ENCODE measurements at places on chromosomes 4 and X. TPM values are rescaled to one million over a fixed set of nuclear protein-coding genes. Genes with fewer than 3 reads are reported as not detected.

- no peak for DNase-seq
These were observed 515.4 kb upstream of the ATOH1 start for GRCh38 chr4:93313197-93313596.

DNA sequence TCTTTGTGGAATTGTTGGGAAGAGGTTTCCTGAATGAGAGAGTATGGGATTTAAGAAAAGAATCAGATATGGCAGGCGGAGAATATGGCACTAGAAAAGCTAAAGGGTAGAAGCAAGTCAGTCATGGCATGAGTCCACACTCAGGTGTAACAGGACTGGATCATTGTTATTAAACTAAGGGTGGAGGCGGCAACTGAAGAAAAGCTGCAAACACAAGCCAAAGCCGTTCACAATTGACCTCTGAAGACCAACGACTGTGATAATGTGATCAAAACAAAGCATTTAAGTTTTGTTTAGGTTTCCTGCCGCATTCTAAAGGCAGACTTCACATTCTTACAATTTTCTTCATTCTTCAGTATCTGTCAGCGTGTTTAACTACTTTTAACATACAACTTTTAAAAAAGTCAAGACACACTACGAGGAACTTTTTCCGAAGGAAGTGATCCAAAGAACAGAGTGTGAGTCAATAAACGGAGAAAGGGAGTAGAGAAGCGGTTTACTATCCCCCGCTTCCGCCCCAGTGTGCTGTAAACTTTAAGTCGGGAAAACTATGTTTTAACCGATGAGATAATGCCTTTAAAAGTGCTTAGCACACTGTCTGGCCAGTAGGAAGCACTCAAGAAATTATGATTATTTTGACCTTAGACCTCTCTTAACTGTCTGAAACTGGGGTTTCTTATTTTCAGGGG lies 909 bp upstream of the SLAIN2 start:
- no peak for DNase-seq

DNA sequence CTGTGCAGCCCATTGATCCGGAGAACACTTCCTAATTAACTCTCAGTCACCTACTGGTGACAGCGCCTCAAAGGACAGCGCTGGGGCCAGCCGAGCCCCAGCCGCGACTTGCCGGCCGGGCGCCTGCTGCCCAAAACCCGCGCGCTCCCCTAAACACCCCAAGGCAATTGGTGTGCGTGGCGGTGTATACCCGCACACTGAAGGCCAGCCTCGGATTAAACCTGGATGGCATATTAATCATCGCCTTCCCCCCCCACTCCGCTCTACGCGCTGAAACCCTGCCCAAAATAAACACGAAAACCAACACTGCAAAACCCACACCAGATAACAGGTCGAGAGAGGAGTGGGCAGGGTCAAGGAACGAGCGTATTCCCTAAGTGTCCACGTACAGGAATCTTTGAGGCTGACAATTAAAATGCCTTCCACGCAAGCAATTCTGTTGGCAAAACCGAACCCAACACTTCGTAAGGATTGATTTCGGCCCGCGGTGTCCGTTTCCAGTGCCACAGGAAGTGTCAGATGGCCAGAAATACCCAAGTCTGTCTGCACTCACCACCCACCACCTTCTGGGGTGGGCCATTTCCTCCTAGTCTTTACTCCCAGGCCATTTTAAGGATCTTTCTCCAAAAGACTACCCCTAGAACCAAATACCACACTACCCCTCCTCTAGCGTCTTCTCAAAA lies 2.7 kb downstream of the BCOR start:
- DNase-seq, result no peak

GRCh38 chrX:9677098-9677739 lies 88.4 kb downstream of the GPR143 start:
- peak; percentile 89 for DNase-seq

Gene CSAG1
- not detected for total RNA-seq

Gene ALAS2
- not detected for total RNA-seq

GRCh38 chrX:12026481-12026880 lies 111.8 kb upstream of the FRMPD4 start:
- DNase-seq, result no peak

Gene ADGRL3
- not detected for total RNA-seq

DNA sequence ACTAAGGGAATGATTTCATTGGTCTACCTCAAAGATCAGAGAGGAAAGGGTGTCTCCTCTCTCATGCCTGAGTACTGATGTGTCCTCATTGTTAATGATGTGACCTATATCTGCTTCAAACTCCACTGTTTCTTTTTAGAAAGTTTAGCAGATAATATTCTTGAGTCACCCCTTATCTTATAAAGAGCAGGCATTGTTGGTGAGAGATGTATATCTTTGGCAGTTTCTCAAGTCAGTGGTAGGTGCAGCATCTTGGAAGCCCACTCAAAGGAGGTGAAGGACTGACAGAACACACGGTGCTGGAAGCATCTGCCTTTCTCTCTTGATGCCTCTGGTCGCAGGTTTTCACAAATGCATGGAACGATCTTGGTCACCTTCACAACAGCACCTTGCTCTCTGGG lies 71.2 kb downstream of the ZNF518B start:
- DNase-seq, result no peak

DNA sequence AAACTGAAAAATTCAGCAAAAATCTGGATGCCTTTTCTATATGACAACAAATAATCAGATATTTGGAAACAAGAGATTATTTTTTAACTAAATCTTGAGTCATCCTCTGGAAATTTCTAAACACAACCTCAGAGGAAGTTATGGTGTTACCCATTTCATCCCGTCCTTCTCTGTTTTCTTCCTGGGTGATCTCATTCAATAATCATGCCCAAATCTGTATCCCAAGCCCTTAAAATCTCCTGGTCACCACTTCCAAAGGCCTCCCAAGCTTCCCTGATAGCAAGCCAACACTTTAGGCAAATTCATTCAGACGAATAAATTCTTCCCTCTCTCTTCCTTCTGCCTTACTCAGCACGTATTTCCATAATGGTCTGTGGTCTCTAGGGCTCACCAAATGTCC lies 9.7 kb upstream of the SORCS2 start:
- no peak for DNase-seq

Gene CFI
- total RNA-seq, result 0.32 TPM

- DNase-seq, result peak; percentile 26
These were observed 83.1 kb downstream of the RELL1 start for GRCh38 chr4:37603070-37603468.

- no peak for DNase-seq
These were observed 43.7 kb downstream of the OTOP1 start for GRCh38 chr4:4182835-4183568.

Gene BBS12
- total RNA-seq, result 0.38 TPM

DNA sequence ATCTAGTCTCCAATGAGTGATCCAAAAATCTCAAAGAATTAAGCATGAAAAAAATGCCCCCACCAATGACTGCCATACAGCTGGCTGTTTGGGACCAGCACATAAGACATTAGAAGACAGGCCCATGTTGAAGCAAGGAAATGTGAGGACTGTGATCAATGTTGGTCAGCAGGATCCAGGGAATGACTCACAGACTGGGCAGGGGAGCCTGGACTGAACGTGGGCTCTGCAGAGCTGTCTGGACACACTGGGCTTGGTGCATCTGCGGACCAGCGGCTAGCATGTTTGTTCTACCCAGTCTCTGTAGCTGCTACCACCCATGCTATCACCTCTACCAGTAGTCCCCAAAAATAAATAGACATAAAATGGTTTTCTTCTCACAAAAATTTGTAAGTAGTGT lies 108.6 kb downstream of the PALLD start:
- no peak for DNase-seq

DNA sequence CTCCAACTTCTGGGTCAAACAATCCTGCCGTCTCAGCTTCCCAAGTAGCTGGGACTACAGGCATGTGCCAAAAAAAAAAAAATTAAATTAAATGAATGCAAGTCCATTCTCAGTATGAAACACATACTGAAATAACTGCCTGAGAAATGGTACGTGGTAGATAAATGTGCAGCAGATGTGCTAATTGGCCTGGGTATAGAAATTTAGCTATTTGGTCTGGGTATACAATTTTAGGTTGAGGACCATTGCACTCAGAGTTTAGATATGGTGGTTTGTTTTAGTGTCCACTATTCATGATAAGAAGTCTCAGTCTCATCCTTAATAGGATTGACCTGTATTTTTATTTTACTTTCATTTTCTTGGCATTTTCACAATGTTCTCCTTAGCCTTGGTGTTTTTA lies 9.2 kb downstream of the GYG2 start:
- DNase-seq, result no peak

GRCh38 chrX:150547375-150548115 lies 20.9 kb upstream of the MTM1 start:
- no peak for DNase-seq

Data from GM12878 (cell line).